Esophagus squamous epithelium (tissue), 5 donors: ENCODE measurements at places on chromosomes 12 and 14. TPM values are rescaled to one million over a fixed set of nuclear protein-coding genes. Genes with fewer than 3 reads are reported as not detected.
A peak's percentile ranks its signal among the peaks of the same experiment; 100 is the strongest.

Gene SERPINA9
- not detected for total RNA-seq

DNA sequence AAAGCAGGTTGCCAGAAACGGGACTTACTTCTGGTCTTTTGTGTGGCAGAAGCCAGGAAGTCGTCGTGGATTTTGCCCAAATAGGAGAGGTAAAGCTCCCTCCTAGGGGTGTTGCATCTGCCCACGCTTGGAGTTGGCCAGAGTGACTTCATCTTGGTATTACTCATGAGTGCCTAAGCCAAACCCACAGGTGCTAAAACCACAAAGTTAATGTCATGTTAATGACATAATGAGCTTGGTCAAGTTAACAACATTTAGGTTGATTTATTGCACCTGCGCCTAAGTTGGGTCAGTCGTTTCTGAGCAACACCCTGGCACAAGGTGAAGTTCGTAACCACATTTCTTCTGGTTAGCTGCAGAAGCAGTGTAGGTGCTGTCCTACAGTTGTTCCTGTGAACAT lies 225.2 kb downstream of the FUT8 start:
- no peak for DNase-seq
- no peaks in the 10 kb centered on the region for H3K27me3 ChIP-seq
- no peaks in the 10 kb centered on the region for H3K36me3 ChIP-seq
- no peak overlapping the region for H3K27ac ChIP-seq

Gene CCDC92
- 10.4 TPM for total RNA-seq

DNA sequence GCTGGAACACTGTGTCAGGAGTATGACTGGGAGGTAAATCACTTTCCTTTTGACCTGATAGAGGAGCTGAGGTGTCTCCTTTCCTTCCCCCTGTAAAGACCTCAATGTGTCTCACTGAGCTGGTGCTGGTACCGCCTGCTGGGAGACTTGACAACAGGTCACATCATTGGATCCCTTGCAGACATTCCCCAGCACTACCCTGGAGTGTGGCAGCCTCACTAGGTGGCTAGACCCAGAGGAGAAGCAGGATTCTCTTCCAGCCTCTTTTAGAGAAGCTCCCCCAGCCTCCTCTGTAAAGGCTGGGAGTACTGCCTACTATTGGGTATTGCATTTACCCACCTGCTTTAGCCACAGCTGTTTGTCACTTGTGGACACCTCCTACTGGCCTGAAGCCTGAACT lies 223.9 kb downstream of the ADGRD1 start:
- no peaks in the 10 kb centered on the region for H3K36me3 ChIP-seq
- H3K4me3 ChIP-seq, result no peak overlapping the region
- DNase-seq, result no peak
- H3K4me1 ChIP-seq, result no peaks in the 10 kb centered on the region
- H3K27me3 ChIP-seq, result no peaks in the 10 kb centered on the region
- no peak overlapping the region for H3K27ac ChIP-seq

DNA sequence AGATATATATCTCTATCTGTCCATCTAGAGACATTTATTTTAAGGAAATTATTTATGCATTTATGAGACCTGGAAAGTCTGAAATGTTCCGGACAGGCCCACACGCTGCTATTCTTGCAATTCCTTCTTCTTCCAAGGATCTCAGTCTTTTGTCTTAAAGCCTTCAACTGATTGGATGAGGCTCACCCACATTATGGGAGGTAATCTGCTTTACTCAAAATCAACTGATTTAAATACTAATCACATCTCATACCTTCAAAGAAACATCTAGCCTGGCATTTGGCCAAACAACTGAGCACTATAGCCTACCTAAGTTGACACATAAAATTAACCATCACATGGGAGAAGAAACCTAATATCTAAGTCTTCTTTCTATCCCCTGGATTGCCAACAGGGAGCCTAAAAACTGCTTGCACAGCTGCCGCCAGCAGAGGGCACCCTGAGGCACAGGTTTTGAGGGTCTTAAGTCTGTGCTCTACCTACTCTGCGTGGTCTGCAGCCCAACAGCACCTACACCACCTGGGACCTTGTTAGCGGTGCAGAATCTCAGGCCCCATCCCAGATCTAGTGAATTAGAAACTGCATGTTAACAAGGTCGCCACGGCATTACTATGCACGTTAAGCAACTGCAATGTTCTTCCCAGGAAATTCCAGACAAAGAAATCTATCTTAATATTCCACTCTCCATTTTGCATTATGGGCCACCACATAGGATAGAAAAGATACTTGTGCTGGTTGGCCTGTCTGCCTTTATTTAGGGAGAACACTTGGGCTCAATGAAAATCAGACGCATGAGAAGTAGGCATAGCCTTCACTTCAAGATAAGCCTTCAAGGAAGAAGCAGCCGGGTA lies 249.7 kb downstream of the FOXG1 start:
- no peak overlapping the region for H3K4me3 ChIP-seq
- DNase-seq, result no peak
- H3K27ac ChIP-seq, result no peak overlapping the region
- H3K27me3 ChIP-seq, result no peaks in the 10 kb centered on the region
- H3K36me3 ChIP-seq, result no peaks in the 10 kb centered on the region

Gene SAMD4A
- total RNA-seq, result 3.1 TPM

DNA sequence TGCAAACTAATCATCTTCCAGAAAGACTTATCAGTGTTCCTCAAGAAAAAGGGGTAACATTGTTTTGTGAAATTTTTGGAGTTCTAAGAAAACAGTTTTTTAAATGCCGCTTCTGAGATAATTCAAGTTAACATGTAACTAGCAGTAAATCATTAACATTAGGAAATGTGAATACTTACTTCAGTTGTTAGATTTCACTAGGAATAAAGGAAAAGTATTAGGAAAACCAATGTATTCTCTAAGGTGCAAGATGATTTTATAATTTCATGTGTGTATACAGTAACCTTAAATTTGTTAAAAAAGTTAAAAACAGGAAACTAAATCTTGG lies 36.8 kb downstream of the PAPOLA start:
- H3K4me1 ChIP-seq, result no peaks in the 10 kb centered on the region
- no peak overlapping the region for H3K4me3 ChIP-seq
- no peak for DNase-seq
- H3K27me3 ChIP-seq, result no peaks in the 10 kb centered on the region
- no peak overlapping the region for H3K27ac ChIP-seq

DNA sequence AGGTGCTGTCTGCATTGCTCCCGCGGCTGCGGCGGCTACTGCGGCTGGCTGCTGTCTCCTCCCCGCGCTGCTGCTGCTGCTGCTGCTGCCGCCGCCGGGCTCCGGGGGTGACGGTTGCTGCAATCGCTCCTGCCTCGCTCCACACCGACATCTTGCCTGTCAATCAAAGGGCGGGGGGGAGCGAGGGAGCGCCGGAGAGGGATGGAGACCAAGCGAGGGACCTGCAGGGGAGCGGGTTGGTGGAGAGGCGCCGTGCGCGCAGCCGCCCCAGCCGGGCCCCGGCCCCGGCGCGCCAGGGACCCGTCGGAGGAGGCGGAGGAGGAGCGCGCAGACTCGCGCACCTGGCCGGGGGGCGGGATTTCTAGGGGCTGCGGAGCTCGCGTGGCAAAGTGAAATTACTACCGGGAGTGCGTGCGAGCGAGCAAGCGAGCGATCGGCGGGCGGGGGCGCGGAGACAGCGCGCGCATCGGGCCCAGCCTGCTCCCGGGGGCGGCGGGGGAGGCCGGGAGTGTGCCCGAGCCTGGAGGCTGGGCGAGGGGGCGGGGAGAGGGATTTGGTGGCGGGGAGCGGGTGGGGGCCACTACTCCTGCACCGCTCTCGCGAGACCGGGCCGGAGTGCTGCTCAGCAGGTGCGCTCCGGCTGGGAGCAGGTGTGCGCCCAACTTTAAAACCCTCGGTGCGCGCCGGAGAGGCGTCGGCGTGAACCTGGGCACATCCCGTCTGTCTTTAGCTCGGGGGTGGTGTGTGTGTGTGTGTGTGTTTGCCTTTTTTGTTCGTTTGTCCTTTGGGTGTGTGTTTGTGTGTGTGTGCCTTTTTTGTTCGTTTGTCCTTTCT lies at the start of gene KSR2:
Gene KSR2 (minus strand): TSS at position 165 of the 834 bp plus-strand sequence. CDS start 735 bp downstream, outside the sequence.
- peaks cover 4% of the 10 kb centered on the region for H3K27me3 ChIP-seq
- H3K4me1 ChIP-seq, result peaks cover 4% of the 10 kb centered on the region
- no peaks in the 10 kb centered on the region for H3K36me3 ChIP-seq
- peak within 1 kb of the TSS; percentile 38 for H3K27ac ChIP-seq
- no peak for DNase-seq
